ENCODE measurements at places on chromosomes 16 and 17.
A peak's percentile ranks its signal among the peaks of the same experiment; 100 is the strongest.

DNA sequence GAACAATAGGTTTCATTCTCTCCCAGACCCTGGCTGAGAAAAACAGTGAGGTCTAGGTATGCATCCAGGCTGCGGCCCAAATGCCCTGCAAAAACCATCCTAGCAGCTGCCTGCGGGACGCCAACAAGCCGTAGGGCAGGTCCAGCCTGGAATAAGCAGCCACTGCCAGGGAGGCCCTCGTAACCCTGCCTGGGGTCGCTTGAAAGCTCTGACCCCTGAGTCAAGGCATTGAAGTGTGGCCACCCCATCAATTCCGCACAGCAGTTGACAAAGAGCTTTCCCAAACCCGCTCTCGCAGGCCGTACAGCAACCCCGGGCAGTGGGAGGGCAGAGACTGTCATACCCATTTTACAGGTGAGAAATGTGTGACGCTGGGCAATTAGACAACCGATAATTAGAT lies 11.1 kb downstream of the TRPV1 start:
- no peak for DNase-seq

DNA sequence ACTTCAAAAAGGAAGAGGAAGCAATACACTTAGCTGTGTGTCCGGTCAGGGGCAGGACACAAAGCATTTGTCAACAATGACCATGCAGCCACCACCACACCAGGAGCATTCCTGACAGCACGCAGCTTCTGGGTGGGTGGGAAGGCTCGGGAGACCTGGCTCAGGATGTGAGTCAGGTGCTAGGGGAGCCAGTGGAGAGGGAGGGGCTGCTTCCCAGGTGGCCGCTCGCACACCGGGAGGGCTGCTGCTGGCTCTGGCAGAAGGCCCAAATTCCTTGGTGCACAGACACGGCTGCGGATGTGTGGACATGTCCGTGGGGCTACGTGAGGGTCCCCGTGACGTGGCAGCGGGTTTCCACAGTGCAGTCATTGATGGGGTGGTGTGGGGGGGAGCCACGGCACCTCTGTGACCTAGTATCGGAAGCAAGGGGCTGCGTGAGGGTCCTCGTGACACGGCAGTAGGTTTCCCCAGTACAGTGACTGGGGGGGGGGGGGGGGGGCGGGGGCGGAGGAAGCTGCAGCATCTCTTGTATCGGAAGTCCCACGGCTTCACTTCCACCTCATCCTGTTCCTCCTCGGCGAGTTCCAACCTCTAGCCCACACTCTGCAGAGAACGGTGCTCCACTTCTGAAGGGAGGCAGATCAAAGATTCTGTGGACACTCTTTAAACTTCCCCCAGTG lies 112.8 kb downstream of the ZNF778 start:
- DNase-seq = peak; percentile 73

DNA sequence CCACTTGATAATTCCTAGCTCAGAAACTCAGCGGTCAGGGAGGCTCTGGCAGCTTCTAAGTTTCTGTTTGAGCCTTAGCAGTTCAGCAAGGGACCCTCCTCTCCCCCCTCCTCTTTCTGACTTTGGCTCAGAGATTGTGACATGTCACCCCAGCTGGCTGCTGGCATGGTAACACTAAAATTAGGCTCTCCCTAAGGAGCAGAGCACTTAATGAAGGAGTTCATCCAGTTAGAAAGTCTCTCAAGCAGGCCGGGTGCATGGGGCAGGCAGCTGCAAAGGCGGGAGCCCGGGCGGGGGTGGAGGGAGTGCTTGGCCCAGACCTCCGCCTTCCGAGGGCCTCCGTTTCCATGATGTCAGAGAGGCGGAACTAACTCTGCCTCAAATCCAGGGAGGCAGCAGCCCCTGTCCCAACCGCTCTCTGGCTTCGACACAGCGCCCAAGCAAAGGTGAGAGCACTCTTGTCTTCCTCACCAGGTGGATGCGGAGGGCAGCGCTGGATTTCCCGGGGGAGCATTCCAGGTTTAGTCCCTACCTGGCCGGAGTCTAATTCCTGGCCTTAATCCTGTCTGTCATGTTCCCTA lies 128.0 kb upstream of the PLCG2 start:
- DNase-seq = peak; percentile 48

DNA sequence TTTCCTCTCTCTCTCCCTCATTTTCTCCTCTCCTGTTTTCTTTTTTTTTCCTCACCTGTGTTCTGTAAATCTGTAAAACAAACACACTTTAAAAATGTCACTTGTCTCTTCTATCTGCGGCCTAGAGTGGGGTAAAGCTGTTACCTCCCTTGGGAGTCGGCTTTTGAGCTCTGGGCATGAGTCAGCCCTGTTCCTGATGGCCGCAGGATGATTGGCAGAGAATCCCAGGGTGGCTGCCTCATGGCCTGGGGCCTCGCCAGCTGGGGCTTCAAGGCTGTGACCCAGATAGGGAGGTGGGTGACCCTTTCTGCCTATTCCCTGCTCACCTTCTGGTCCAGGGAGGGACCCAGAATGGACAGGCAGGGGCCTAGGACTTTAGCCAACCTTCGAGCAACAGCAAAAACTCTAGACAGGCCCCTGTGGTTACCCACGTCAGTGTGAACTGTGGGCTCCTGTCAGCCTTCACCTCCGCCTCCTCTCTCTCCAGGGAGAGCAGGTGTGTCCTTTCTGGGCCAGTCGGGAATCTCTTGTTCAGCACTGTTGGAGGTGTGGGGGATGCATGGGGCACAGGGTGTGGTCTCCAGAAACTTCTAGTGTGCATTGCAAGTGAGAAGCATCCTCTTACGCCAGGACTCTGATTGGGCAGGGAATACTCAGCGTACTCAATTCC lies 87.4 kb downstream of the RAP1GAP2 start:
- peak; percentile 22 for DNase-seq

DNA sequence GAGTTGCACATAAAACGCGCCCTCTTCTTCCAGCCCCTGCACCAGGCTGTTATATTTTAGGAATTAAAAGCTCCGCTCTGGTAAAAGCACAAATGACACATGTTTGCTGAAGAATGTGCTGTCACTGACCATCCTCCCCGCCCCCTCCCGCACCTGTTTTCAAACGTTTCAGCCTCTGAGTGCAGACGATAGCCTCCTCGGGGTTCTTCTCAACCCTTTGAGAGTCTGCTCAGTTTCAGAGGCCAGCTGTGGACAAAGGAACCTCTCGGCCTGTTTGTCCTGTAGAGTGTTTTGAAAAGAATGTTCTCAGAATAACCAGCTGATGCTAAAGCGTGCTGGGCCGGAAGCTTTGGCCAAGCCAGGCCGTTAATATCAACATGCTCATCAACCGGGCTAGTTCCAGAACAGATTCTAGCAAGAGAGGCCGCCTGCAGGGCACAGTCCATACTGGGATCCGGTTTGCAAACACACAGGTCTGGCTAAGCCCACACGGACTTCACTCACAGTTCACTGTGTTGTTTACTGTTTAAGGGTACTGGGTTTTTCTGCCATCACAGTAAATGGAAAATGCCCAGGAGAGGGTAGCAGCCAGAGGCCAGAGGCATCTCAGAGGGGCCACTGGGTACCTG lies 6.4 kb upstream of the CACNG4 start:
- DNase-seq = peak; percentile 76

- DNase-seq = no peak
Measured at GRCh38 chr16:31476303-31477219, 4.6 kb downstream of the TGFB1I1 start.

DNA sequence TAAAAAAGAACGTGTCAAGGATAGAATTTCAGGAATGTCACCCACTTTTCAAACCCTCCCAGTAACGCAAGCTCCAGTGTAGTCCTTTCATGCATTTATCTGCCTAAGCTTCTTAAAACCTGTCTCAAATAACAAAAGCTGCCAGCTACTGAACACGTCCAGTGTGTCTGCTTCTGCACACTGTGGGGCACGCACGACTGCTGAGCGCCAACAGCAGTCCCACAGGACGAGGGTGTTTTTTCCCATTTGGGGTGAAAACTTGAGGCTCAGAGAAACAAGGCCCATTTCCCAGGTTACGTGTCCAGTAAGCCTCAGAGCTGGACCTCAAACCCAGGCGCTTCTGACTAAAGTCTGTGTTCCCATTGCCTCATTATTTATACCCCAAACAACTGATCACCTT lies 17.2 kb downstream of the NTAN1 start:
- DNase-seq = no peak

GRCh38 chr17:35236821-35237220 lies 6.1 kb upstream of the SLFN5 start:
- DNase-seq = no peak

GRCh38 chr17:76048711-76049110 lies 21.6 kb upstream of the EVPL start:
- DNase-seq = peak; percentile 76

GRCh38 chr17:53900951-53901350 lies 78.2 kb downstream of the KIF2B start:
- DNase-seq = no peak

GRCh38 chr17:4856937-4857314 lies 23.8 kb downstream of the MINK1 start:
- no peak for DNase-seq

DNA sequence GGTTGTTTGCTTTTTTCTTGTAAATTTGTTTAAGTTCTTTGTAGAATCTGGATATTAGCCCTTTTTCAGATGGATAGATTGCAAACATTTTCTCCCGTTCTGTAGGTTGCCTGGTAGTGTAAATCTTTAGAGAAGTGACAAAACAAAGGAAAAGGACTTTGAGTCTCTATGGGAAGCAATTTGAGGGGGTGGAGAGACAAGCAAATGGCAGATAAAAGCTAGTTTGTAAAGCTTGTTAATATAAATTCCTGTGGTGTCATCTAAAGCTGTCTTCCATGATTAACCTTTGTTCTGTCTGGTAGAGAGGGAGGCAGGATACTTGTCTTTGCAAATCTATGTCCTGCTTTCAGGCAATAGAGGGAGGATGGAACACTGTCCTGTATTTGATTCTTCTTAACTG lies 40.6 kb upstream of the CACNG4 start:
- DNase-seq = no peak

DNA sequence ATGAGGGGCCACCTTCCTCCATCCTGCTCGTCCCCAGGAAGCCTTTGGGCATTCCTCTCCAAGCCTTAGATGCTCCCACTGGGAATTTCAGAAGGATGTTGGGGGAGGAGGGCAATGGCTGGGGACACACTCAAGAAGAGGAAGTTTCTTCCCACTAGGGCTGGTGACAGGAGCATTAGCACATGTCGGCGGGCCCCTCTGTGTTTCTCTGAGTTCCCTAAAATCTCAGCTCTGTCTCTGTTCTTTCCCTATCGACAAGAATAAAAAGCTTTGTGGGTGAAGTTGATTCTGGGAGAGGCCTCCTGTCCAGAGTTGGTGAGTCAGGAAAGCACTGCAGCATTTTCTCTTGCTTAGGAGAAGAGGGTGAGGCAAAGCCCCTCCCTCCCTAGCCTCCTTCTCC lies 19.7 kb upstream of the C17orf107 start:
- DNase-seq = no peak

DNA sequence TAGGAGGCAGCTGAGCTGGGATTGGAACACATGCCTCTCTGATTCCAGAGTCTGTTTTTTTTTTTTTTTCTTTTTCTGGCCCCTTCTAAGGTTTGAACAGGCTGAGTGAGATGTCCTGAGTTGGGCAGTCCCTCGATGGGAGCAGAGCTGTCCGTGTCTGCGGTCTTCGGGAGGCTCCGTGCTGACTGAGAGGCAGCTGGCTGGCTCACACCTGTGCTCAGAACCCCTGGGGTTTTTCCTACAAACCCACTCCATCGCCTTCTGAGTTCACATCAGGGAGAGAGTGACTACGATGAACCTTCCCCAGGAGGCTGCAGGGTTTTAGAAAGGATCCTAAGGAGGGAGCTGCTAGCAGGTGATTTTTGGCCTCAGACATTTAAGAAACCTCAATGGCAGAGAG lies 92.5 kb downstream of the IRF8 start:
- DNase-seq = no peak

- peak; percentile 25 for DNase-seq
Measured at GRCh38 chr17:47203984-47204721, 5.0 kb upstream of the MYL4 start.

DNA sequence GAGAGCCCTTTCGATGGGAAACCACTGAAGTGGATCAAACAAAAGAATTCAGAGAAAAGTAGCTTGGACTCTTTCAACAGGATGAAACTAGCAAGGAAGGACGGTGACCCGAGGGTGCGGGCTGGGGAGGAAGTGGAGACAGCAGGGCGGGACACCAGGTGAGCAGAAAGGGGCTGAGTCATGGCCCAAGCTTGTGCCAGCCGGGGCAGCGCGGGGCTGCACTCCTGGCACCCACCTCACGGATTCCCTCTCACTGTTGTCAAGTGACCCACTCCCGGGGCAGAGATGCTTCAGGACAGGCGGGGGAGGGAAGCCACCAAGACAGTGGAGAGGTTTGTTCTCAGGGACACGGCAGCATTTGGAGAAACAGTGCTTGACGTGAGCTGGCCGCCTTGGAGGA lies 10.7 kb upstream of the RNF222 start:
- DNase-seq = no peak

- DNase-seq = no peak
Measured at GRCh38 chr16:80825365-80825758, 21.0 kb upstream of the CDYL2 start.

- no peak for DNase-seq
Measured at GRCh38 chr16:4615384-4616046, 827 bp upstream of the UBALD1 start.

- no peak for DNase-seq
Measured at GRCh38 chr16:57403965-57404817, at the start of gene CCL17. Gene CCL17 (plus strand): TSS chr16:57404767. CDS start chr16:57413933, 9,166 bp downstream.

- no peak for DNase-seq
Measured at GRCh38 chr17:7440113-7440833, 961 bp downstream of the FGF11 start.

All from choroid plexus epithelial cell (primary cell).